ENCODE measurements at places on chromosomes 16 and 17.

GRCh38 chr17:14323522-14323981 lies 22.7 kb downstream of the HS3ST3B1 start:
- DNase-seq = no peak

DNA sequence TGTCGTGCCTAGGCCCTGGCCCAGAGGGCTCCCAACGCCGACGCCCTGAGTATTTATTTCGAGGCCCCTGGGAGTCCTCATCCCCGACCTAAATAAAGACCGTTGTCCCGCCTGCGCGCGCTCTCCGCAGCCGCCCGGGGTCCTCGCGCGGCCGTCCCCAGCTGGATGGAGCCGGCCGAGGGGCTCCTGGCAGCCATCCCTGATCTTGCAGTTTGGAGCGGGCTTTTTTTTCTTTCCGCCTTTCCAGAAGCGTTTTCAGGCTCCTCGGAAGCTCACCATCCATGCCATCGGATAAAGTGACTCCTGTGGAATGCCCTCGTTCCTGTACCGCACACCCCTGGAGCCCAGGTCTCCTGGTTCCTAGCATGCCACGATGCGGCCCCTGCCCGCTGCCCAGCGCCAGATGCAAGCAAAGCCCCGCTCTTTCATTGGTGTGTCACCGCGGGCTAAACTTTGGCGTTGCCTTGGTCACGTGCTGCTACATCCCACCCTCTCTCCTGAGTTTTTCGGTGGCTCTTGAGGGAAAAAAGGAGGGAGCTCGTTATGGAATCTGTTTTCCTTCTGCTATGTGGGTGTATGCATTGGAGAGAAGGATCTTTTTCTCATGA lies 716 bp downstream of the TMEM94 start:
- no peak for DNase-seq

- DNase-seq = no peak
Observed at GRCh38 chr16:5323284-5324141, 225.9 kb upstream of the EEF2KMT start.

DNA sequence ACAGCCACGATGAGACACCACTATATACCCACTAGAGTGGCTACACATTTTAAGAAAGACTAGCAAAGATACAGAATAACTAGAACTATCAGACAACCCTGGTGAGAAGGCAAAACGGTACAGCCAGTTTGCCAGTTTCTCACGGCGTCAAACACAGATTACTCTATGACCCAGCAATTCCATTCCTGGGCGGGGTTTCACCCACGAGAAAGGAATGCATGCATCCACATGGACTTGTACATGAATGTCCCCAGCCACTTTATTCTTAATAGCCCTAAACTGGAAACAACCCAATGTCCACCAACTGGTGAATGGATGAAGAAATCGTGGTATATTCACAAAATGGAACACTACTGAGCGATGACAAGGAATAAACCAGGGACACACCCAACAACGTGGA lies 74.5 kb downstream of the MYH10 start:
- no peak for DNase-seq

DNA sequence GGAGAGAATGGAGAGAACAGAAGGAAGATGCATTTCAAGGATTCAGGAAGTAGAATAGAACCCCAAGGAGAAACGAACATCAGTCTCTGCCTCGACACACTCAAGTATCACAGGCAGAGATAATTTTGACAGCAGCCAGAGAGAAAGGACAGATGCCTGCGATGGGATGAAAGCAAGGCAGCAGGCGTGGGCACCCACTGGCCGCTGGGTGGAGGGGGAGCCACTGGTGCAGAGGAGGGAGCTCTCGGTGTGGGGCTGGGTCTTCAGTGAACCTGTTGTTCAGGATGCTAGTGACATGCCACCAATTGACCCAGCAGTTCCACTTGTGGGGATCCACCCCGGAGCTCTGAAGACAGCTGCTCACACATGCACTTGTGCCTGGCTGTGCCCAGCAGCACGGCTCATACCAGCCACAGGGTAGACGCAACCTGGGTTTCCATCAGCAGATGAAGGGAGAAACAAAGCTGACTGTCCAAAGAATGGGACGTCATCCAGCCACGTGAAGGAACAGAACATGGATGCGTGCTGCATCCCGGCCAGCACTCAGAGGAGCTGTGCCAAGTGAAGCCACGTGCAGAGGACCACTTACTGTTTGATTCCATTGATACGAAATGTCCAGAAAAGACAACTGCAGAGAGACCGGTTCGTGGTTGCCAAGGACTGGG lies 127.0 kb downstream of the BANP start:
- no peak for DNase-seq

DNA sequence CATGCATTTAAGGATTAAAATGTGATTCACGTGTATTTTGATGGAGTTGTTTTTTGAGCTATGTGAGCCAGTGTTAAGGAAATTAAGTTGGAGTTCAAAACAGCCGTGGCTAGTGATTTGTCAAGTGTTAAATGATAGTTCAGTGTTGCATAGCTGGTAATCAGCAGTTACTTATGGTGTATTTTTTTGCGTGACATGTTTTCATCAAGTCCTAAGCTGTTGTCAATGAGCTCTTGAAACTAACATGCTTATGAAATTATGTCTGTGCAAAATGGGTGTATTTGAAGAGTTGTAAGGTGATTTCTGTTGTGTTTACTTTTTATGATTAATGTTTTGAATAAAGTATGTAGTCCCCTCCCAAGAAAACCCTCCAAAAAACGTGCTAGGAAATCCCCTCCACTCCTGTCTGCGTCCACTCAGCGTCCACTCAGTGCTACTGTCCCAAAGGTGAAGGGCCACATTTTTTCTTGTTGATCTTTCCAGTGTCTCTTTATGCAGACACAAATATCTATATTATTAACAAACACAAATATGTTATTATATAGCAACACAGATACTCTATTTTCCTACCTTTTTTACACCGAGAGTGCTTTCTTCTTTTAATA lies 30.0 kb downstream of the USP10 start:
- DNase-seq = no peak

- no peak for DNase-seq
Observed at GRCh38 chr16:51276336-51276735, 125.3 kb upstream of the SALL1 start.

DNA sequence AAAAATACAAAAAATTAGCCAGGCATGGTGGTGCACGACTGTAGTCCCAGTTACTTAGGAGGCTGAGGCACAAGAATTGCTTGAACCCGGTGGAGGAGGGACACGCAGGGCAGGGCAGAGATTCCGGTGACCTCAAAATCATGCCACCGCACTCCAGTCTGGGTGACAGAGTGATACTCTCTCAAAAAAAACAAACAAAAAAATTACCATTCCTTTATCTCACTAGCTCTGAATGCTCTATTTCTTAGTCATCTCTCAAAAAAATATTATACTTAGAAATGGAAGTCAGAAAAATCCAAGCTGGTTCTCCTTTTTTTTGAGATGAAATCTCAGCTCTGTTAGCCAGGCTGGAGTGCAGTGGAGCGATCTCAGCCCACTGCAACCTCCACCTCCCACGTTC lies 40.8 kb downstream of the SPOP start:
- DNase-seq = no peak

GRCh38 chr16:28182183-28182582 lies 29.6 kb downstream of the XPO6 start:
- DNase-seq = no peak

DNA sequence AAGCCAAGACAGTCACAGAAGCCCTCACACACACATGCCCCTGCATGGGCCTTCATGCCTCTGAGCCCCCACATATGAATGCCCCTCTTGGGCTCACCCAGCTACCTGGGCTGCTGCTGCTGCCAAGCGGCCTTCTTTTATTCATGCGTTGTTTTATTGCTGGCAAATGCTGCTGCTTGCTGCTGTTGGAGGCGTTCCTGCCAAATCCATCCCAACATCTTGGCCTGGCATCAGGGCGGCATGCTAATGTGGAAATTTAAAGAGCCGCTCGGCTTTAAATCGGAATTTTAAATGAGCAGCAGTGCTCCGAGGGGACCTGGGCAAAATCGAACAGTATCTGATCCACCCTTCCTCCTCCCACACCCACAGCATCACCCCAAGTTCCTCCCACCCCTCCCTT lies 39.0 kb downstream of the NEUROD2 start:
- no peak for DNase-seq

- no peak for DNase-seq
Observed at GRCh38 chr16:23186171-23186570, 3.6 kb downstream of the SCNN1G start.
